ENCODE measurements at places on chromosomes 1 and 21.

DNA sequence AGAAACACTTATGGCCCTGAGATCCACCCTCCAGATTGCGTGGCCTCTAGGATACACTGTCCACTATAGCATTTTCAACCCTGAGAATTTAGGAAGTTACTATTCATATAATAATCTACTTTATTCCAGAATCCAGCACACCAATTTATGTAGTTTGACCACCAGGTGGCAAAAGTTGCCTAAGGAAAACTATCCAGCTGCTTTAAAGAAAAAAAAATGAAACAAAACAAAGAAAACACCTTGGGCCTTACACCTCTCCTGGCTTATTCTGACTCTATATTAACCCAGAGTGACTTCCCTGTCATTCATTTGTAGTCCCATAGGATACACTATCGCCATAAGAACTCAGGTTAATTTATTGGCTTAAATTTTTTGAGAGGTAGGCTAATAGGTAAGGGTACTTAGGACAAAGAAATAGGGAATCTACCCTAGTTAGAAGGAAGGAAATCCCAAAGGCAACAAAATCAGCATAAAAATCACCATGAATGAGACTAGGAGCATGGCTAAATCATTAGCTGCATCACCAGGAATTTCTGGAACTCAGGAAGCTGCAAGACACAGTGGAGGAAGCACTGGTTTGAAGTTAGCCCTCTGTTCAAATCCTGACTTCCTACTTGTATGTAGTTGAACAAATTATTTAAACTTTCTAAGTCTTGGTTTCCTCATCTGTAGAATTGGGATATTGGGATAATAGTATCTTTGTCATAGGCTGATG, 107.5 kb downstream of the SPAG17 start:
- DNase-seq = peak; percentile 73

GRCh38 chr1:90911353-90911752, 110.5 kb downstream of the ZNF644 start:
- no peak for DNase-seq

DNA sequence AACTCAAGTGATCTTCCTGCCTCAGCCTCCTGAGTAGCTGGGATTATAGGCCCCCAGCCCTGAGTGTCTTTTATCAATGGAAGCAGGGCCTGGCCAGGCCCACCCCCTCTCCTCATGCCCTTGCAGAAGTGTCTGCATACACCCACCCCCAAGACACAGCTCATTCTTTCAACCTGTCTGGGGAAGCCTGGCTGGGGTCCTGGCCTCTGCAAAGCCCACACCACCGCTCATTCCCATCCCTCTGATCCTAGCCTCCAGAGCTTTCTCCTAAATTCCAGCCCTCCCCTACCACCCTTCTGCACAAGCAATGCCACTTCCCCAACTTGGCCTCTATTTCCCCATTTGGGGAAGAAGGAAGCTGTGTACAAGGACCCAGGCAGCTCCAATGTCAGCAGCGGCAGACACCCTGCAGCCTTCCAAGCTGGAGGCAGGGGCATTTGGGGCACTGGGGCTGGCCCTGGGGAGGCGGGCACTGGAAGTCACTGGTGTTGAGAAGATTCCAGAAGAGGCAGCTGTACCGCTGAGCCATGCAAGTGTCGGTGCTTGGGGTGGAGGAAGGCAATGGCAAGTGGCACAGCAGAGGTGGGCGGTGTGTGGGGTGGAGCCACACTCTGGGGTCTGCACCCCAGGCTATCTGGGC, 33.7 kb upstream of the ARF1 start:
- no peak for DNase-seq

DNA sequence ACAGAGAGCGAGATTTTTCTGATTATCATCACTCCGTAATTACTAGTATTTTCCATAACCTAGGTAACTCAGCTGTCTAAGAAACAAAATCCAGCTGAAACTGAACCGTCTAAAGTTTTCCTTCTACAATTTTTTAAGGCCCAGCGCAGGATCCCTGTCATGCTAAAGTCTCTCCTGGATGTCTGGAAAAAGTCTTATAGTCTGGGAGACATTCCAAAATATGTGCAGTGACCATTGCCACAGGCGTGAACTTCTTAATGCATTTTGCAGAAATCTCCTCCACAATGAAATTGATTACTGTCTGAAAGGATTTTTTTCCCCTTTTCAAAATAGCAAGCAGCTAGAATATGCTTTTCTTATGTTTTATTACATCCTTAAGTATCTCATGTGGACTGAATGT, 209.3 kb upstream of the C1orf105 start:
- DNase-seq = no peak

DNA sequence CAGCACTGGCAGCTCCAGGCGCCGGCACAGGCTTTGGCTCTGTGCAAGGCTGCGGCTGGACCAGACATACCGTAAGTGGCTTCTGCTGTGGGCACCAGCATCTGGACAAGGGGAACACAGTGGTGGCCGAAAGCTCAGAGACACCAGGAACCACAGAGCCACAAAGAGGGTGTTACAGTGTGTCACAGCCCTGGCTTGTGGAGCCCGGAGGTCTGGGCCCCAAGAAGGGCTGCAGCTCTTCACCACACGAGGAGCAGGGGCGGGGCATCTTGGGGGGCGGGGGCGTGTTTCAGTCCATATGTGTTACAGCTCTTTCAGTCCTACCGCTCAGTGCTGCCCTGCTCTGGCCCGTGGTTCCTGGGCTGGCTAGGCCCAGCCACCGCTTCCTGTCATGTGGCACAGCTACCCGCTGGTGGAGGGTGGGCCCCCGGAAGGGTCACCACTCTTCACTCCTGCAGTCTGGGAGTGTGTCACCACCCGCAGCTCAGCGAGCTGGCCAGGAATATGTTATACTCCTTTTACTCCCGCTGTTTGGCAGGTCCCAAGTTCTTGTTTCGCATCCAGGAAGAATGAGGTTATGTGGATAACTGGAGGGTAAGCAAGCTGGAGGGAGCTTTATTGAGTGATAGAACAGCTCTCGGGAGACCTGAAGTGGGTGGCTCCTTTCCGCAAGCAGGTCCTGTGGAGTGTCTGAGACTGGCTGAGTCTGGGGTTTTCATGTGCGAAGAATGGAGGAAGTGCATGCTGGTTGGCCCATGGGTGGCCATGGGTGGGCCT, 3.3 kb upstream of the LSM10 start:
- no peak for DNase-seq

- DNase-seq = no peak
Observed at GRCh38 chr21:28953247-28953646, 39.4 kb downstream of the LTN1 start.

- no peak for DNase-seq
Observed at GRCh38 chr1:27643600-27644368, 8.8 kb upstream of the FGR start.

- no peak for DNase-seq
Observed at GRCh38 chr1:186102547-186103148, 272.4 kb downstream of the TPR start.

- DNase-seq = peak; percentile 75
Observed at GRCh38 chr1:37265156-37265555, 209.2 kb upstream of the ZC3H12A start.

DNA sequence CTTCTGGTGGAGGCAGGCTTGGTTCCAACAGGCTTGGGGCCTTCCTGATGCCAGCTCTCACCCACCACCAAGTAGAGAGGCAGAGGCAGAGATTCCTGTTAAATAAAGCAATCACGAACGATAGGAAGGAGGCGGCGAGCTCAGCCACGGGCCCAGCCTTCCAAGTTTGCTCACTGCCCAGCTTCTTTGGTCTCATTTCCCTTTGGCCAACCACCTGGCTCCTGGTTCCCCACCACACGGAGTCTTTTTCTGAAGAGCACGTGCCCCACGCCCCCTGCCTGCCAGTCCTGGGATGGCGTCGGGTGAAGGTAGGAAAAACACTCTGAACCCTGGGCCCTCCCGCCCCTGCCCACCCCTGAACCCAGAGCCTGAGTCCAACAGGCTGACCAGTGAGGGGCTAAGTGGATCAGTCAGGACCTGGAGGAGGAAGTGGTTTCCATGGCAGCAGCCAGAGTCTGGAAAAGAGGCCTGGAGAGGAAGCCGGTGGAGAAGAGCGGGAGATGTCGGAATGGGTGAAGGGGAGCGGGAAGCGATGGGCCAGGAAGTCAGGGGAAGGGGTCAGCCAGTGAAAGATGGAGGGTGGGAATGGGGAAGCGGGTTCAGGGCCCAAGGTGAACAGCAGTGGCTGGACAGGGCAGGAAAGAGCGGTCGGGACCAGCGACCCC, 158.2 kb upstream of the KLHDC7A start:
- no peak for DNase-seq

Measured in NCI-H2029 treated with DMSO at 0.1 percent for 48 hours (cell line).